ENCODE measurements at places on chromosomes 6 and 20.

- no peak for DNase-seq
Observed at GRCh38 chr20:57047281-57048026, 219.0 kb downstream of the BMP7 start.

DNA sequence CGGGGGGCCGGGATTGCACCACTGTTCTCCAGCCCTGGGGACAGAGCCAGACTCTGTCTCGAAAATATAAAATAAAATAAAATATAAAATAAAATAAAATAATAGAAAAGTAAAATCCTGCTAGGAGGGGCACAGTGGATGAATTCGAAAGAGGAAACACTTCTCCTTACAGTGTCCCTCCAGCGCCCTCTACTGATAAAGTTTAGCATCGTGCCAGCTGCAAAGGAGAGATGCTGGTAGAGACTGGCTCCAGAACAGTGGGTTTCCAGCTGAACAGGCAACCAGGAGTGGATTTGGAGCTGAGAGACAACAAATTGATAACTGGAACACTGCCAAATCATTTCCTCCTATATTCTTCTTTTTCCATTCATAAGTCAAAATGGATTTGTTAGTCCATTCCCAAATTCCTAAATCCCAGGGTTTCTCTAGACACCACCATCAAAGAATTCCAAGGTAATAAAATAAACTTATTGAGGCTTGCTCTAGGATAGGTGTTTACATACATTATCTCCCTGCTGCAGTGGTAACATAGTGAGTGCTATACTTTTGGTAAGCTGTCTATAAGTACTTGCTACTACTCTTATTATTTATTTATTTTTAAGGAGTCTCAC is 31.7 kb upstream of the TBPL1 start:
- peak; percentile 42 for DNase-seq

GRCh38 chr6:34205466-34205865 is 31.2 kb upstream of the HMGA1 start:
- DNase-seq: no peak

- no peak for DNase-seq
Observed at GRCh38 chr6:29520232-29520631, 32.5 kb upstream of the MAS1L start.

DNA sequence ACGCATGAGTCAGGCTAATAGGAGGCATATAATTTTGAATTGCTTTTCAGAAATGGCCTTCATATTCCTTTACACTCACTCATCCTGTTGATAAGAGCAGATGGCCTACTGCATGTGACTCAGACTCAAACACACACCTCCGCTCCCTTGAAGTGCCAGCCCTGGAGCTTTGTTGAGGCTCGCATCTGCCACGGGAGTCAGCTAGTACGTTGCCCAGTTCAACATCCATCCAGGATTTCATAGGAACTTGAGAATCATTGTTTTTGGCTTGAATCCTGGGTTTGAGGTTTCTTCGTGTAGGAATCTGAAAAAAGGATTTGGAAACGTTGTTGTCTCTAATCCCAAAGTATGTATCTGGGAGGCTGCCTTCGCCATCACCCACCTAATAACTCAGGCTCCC is 87.4 kb upstream of the JAG1 start:
- DNase-seq: no peak

- no peak for DNase-seq
Observed at GRCh38 chr6:56683882-56684281, 41.2 kb upstream of the DST start.

DNA sequence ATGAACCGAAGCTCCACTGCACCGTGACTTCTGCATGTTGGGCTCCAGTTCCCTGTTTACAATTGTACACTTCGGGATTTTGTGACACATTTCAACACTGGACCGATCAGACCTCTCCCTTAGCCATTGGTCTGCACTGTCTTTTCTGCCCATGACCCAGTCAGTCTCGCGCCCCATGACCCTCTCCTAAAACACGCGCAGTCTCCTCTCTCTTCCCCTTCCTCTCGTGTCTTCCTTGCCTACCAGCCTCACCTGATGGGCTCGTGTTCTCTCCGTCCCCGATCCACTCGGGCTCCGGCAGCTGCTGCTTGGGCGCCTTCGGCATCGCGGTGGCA is 535 bp upstream of the ABCF1 start:
- DNase-seq: no peak

GRCh38 chr6:27517928-27518787 is 45.3 kb upstream of the ZNF184 start:
- no peak for DNase-seq

- no peak for DNase-seq
Observed at GRCh38 chr6:169415179-169415578, 161.5 kb upstream of the THBS2 start.

- no peak for DNase-seq
Observed at GRCh38 chr6:170053966-170054661, 236.8 kb downstream of the DLL1 start.

DNA sequence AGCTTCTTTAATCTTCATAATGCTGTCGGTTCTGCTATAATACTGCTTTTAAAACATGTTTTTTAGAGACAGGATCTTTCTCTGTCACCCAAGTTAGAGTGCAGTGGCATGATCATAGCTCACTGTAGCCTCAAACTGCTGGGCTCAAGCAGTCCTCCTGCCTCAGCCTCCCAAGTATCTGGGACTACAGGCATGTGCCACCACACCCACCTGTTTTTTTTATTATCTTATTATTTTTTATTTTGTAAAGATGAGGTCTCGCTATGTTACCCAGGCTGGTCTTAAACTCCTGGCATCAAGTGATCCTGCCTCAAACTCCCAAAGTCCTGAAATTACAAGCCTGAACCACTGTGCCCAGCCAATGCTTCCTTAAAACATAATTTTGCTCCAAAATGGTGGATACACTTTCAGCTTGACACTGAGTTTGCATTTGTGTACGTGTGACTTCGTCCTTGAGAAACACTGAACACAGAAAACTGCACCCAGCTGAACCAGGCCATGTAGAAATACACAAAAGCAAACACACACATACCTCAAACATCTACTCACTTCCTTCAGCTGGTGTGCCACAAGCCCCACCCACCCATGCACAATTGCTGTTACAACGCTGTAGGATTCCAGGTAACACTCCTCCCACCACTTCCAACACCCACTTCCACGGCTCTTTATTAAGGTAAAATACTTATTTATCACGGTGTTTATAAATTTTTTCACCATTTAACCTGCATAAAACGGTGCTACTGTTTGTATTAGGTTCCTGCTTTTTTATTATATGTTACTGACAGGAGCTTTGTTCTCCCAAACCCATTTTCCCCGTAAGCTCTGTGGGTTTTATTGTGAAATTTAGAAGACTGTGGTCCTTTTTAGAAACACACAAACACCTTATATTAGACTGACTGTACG is 109.1 kb downstream of the TSHZ2 start:
- DNase-seq: no peak

DNA sequence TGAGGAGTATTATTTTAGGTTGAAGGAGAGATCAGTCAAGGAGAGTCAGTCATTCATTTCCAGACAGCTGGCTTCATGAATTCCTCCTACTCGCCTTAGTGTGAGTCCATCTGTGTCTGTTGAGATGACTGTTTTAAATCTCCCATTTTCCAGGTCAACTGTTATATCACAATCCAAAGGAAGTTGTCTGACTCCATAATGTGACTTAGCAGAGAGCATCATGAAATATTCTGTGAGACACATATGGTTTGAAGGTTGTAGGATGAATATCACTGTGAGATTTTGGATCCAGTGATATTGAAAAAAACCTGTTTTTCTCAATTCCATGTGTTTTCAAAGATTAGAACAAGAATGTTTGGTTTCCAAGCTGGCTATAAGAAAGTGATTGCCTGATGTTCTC is 530.2 kb upstream of the MAN1A1 start:
- no peak for DNase-seq

DNA sequence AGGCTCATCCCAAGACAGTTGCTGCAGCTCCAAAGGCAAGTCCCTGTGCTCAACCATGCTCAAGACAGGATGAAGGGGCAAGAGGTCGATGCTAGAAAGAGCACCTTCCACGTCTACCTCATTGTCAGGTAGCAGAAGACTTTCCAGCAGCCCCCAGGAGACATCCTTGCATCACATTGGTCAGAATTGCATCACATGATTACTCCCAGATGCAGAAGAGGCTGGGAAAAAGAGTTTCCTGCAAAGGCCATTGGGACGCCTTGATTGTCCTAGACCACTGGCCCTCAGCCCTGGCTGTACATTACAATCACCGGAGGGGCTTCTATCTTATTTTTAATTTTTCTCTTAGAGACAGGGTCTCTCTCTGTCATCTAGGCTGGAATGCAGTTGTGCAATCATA is 17.3 kb upstream of the ZNF334 start:
- DNase-seq: no peak

DNA sequence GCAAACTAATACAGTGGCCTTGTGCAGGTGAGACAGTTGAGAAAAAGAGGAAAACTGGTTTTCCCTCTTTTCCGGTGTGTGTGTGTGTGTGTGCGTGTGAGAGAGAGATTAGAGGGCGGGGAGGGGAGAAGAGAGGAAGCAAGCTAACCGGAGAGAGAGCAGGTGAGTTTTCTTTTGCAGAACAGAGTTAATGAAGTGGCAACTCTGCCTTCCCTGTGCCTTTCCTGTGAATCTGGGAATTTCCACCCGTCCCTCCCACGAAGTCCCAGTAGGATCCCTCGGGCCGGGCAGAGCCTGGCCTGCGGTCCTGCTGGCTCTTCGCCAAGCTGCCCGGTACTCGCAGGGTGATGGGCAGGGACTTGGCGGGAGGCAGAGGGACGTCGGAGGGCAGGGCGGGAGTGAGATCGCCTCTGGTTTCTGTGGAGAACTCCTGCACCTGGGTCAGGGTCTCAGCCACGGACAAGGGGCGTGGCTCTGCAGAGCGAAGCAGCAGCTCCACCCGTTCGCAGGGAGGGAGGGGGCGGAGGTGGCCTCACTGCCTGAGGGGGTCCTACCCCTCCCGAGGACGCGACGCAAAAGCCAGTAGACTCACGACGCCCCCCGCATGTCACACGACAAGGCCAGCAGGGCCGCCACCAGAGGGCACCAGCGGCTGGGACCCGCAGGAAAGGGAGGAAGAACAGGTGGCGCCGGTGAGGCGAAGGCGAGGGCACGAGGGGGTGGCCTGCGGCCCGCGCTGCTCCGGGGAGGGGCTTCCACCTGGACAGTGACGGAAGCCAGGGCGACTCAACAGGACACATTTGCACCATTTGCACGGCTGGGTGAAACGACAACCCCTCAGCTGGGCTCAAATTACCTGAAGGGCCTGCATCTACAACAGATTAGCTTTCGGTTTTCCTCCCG is 51.2 kb upstream of the RNF182 start:
- DNase-seq: peak; percentile 20

- no peak for DNase-seq
Observed at GRCh38 chr20:55354720-55355119, 650.6 kb downstream of the CBLN4 start.

DNA sequence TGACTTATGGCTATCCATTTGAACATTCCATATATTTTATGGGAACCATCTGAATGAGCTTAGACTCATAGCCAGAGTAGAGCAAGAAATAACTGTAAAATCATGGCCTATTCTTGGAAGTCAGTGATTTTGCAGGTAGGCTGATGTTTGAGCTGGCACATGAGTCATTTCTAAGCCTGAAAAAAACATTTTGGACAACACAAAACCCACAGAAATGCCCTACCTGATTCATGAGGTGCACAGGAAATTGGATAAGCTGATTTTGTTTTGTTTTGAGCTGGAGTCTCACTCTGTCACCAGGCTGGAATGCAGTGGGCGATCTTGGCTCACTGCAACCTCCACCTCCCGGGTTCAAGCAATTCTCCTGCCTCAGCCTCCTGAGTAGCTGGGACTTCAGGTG is 443.0 kb downstream of the PKHD1 start:
- no peak for DNase-seq

DNA sequence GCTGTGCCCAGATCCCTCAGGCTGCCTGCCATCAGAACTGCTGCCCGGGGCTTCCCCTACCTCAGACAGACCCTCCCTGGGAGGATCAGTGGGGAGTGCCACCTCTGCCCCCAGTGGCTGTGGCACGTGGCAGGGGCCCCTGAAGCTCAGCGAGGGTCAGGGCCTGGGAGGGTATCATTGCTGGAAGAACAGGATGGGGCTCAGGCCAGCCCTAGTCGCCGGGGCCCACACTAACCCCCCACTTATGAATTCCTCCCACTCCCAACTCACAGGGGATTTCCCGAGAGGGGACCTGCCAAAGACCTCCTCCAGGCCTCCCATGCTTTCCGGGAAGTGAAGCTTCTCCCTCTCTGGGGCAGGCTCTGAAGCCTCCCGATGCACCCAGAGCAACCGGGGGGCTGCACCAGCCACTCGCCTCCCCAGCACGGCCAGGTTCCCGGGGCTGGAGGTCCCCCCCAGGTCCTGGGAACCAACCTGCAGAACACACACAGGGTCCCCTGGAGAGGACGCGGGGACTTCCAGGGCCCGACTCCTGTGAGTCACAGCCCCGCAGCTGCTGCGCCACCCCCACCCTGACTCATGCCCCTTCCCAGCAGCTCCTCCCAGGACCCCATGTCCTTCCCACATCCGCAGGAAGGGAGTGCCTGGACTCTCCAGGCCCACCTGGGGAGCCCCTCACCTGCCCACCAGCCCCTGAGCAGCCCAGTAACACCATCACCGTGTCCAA is 2.5 kb downstream of the TNFRSF6B start:
- peak; percentile 45 for DNase-seq

- DNase-seq: no peak
Observed at GRCh38 chr6:34241351-34242215, 4.9 kb downstream of the HMGA1 start.

DNA sequence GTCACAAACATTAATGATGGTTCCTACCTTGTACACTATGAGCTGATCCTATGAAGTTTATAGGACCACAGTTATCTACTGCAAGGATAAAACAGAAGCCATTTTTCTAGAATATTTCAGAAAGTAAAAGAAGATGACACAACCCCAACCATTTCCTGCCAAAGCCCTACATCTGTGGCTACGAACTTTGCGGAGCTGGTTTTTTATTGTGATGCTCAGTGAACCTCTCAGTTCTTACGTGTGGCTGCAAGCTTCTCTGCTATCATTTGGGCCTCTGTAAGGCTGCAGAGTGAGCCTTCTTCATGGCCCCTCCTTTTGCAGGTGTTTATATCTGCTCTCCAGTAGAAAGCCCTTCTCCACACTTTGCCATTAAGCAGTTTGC is 17.8 kb upstream of the TAGAP start:
- DNase-seq: no peak

DNA sequence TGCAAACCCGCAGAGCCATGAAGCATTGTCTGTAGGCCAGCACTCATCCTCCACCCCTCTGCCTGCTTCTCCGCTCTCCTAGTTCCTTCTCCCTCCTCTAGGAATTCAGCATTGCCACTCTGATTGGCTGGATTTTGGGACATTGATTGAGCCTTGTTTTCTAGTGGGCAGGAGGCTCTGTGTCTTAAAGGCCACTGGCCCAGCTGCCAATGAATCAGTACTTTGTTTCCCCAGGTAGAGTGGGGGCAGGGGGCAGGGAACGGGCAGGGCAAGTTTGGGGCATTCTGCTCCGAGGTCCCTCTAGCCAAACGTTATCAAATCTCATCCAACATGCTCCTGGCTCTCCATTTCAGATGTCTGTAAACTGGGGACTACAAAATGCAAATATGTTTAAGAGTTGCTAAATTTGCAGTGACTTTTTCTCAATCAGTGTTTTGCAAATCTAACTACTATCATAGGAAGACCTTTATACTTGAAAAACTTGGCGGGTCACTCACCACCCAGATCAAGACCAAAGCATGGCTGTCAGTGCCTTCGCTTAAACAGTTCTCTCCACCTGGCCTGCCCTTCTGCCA is 10.4 kb upstream of the BPI start:
- DNase-seq: no peak
